ENCODE measurements at places on chromosomes 6 and 20.

GRCh38 chr6:3403238-3404173, 53.3 kb downstream of the SLC22A23 start:
- no peak for DNase-seq

DNA sequence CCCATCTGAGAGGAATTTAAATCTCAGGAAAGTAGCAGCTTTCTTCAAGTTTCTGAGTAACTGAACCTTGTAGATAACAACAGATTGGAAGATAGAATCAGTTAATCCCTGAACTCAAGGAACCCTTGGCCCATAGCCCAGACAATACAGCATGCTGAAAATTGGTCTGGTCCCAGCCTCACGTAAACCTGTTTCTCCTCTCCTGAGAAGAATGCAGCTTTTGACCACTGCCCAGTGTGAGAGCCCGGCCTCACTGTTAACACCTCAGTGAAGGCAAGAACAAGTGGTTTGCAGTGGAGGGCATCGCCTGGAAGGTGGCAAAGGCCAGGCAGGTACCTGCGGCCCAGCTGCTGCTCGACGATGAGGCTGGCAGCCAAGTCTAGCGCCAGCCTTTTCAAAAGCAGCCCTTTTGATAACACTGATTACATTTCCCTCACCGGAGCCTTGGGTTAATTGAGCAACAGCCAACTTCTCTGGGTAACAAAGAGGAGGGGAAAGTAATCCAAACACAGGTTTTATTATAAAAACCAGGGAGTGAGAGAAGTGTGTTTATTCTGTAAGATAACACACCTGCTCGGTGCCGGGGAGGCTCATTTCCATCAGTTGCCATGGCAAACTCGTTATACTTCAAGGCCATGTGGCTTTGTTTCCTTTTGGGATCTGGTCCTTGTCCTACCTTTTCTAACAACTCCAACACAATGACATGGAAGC, 54.0 kb downstream of the TRAF3IP2 start:
- DNase-seq = no peak

- DNase-seq = peak; percentile 13
These were observed 84.5 kb upstream of the RIN2 start for GRCh38 chr20:19673575-19673974.

- DNase-seq = no peak
These were observed 92.2 kb upstream of the RSPO3 start for GRCh38 chr6:127026247-127026646.

GRCh38 chr6:27890445-27891319, 21.5 kb downstream of the OR2B2 start:
- no peak for DNase-seq

DNA sequence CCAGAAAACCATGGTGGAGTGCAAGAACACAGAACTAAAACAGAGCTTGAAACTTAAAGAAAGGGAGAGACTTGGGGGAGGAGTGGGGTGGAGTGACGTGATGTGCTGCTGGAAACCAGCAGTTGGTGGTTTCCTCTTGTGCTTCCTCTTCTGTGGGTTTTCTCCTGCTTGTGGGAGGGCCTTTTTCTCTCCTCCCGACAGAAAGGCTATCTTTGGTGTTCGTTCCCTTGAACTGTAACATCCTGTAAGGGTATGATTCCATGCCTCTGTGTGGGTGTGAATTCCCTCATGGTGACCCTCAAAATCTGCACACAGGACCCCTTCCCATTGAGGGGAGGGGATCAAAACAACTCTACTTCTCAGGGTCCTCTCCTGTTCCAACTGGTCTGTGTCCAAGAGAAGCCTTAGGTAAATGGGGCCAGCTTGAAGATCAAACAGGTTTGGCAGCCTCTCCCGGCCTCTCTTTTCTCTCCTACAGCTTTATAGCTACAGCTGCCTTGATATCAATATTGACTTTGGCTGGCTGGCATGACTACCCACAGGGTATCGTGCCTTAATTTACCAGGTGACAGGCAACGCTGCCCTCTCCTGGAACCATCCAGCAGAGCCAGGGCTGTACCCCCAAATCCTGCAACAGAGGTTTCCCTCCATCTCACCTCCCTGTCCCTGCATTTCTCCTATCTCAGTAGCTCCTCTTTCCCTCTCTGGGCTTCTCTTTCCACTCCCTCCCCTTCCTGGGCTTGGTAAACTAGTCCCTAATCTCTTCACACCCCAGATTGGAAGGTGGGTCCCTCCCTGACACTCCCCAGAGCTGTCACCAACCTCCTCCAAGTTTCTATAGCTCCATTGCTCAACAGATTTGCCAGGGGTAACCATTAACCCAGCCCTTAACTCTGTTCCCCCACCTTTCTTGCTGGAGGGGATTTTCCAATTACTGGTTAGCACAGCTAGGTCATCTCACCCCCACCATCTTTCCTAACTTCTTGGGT, 1.5 kb upstream of the MSH5 start:
- no peak for DNase-seq

- DNase-seq = no peak
These were observed 1.6 kb upstream of the JAG1 start for GRCh38 chr20:10675450-10675848.

GRCh38 chr6:19713411-19713810, 123.8 kb upstream of the ID4 start:
- no peak for DNase-seq

- no peak for DNase-seq
These were observed 16.7 kb upstream of the ENTPD6 start for GRCh38 chr20:25178563-25179438.

DNA sequence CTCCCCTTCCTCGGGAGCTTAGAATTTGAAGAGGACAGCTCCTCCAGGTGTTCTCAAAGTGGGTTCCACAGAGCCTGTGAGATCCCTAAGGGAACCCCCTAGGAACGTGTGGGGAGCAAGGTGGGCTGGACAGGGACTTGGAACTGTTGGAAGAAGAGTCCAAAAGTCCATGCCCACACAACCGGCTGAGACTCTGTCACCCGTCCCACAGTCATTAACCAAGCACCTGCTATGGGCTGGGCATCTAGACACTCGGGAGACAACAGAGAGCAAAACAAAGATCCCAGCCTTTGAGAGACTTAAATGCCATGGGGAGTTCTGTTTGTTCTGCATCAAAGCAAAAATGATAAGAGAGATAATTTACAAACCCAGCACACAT, 51.9 kb upstream of the SAYSD1 start:
- DNase-seq = no peak

GRCh38 chr6:113627480-113627879, 229.7 kb upstream of the MARCKS start:
- no peak for DNase-seq

DNA sequence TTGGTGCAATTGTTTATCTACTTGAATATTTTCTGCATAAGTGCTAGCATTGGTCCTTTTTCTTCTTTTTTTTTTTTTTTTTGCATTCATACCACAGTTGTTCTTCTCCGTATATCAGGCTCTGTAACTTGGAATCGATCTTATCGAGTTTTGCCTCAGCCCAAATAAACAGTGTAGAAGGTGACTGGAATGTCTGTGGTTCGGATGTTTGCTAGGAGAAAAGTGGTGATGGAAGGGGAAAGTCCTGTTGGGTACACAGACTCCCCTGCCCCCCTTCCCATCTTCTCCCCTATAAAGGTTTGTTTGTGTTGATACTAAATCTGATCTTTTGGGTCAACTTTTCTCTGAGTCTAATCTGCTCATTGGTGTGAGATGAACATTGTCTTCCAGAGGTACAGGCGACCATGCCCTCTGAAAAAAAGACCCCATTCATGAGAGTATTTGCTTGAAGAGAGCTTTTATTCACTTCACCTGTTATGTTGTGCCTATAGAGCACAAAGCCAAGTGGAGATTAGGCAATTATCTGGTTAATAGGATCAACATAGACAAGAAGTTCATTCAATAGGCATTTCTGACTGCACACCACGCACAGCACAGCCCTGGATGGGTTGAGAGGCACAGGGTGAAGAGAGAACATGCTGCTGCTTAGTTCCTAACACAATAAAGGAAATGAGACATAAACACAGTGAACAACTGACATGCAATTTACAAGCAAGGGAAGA, 620.0 kb downstream of the PKHD1 start:
- no peak for DNase-seq

GRCh38 chr20:12970372-12970821, 38.4 kb upstream of the SPTLC3 start:
- DNase-seq = no peak

DNA sequence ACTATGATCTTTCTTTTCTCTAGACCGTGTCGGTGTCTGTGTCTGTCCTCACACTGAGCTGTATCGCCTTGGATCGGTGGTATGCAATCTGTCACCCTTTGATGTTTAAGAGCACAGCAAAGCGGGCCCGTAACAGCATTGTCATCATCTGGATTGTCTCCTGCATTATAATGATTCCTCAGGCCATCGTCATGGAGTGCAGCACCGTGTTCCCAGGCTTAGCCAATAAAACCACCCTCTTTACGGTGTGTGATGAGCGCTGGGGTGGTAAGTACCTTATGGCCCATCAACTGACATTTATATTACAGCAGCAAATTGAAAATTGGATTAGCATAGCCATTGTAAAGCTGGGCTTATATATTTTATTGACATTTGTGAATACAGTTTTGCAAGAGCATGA, 72.2 kb upstream of the GFRAL start:
- no peak for DNase-seq

DNA sequence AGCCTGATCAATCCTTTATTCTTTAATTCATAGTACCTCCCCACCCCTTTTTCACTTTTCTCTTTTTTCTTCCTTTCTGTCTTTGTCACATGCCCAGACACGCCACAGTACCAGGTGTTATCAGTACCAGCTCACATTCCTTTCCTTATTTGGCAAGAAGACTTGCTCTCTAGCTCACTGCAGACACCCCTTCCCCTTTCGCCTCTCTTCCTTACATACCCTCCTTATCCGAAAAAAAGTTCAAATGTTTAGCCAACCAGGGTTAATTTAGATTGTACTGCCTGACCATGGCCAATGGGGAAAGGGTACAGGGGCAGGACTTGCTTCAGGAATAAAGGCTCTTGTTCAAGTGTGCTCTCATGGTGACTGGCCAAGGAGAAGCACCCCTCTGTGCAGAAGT, 9.3 kb upstream of the SIRPB2 start:
- DNase-seq = no peak

GRCh38 chr20:37907677-37908401, 4.9 kb downstream of the VSTM2L start:
- no peak for DNase-seq

- DNase-seq = no peak
These were observed 361.6 kb upstream of the RUNX2 start for GRCh38 chr6:44966449-44967092.

DNA sequence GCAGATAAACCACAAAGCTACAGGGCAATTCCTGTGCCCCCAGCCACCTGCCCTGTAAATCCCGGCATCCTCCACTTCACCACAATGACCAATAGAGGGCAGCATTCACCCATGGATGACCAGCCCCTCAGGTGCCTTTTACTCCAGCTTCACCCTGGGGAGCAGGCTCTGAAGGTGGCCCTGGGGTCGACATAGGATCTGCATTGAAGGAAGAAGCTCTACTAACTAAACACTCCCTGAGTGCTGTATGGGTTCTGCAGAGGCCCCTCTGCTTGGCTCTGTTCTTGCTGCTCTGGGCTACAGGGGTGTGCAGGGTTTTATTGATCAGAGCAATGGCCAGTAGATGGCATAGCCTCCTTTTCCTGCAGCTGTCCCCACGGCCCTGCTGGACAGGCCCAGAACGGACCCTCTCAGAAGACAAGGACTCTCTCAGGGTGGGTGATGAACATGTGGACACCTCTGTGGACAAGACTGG, 20.3 kb downstream of the CST4 start:
- DNase-seq = no peak

- DNase-seq = no peak
These were observed 476 bp downstream of the IGF2R start for GRCh38 chr6:159969204-159969912.

GRCh38 chr6:5159162-5159561, 74.0 kb downstream of the PPP1R3G start:
- DNase-seq = no peak

- DNase-seq = no peak
These were observed 25.7 kb downstream of the TTI1 start for GRCh38 chr20:38007526-38007925.

DNA sequence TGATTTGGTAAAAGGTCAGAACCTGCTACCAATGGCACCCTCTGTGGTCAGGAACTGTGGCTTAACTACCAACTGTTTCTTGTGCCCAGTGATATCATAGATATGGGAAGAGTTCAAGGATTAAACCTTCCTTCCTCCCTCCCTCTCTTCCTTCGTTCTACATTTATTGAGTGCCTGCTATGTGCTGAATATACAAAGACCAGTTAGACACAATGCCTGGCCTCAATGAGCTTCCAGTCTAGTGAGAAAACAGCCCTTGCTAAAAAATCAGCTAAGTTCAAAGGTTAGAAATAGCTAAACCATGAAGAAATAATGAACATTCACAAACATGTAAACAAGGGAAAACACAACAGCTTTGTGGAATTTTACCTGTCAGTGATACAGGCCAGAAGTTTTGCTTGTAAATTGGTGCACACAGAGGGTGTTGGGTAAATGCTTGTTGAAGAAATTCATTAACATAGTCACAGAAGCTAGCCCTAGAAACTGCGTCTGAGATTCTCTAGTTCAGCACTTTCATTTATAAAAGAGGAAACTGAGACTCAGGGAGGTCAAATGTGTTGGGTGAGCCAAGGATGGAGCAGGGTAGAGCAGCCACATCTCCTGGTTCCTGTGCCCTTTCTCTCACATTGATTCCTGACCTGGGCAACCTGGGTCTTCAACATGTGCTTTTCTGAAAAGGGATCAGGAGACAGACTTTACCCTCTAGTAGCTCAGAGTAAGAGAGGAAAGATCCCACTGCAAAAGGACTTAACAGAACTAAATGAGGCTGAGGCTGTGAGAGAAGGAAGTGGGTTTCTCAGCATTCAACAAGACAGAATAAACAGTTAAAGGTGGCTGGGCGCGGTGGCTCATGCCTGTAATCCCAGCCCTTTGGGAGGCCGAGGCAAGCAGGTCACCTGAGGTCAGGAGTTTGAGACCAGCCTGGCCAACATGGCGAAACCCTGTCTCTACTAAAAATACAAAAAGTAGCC, 14.4 kb upstream of the FOXO3 start:
- no peak for DNase-seq

DNA sequence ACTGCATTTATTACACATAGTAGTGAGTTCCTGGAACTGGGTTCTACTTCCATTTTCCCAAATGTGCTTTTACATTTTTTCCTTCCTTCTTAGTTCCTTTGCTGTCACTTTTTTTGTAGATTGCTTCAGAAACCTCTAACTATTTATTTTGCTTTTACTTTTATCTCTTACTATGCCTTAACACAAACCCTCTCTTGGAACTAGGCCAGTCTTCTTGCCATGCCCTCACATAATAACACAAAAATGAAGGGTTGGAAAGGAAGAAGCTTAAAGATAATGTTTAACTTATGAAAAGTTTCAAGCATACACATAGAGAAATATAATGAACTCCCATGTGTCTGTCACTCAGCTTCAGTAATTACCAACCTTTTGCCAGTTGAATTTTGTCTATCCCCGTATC, 27.1 kb downstream of the TOP1 start:
- DNase-seq = no peak

GRCh38 chr6:14969126-14969525, 276.7 kb upstream of the JARID2 start:
- no peak for DNase-seq

DNA sequence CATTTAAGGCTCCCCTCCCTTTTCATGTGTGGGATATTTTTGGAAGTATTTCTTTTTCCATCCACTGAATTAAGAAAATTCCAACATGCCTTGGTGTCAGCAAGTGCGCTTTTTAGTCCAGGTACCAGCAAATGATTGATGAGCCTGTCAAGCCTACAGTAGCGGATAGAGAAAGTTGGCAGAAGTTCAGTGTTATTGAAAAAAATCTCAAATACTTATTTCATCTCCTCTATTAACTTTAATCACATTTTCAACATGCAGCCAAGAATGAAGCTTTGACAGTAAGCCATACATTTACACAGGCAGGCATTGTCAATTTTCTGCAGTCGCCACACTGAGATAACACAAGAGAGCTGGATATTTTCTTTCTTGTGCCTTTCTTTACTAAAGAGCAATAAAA, 50.4 kb downstream of the BLOC1S5 start:
- no peak for DNase-seq

All from amygdala (tissue), 56 donors.